ENCODE measurements at places on chromosomes 11 and 22. TPM values are rescaled to one million over a fixed set of nuclear protein-coding genes. Genes with fewer than 3 reads are reported as not detected.

GRCh38 chr11:129287920-129288319 is 87.7 kb upstream of the BARX2 start:
- H3K4me3 ChIP-seq = no peak overlapping the region
- H3K27ac ChIP-seq = no peak overlapping the region
- no peaks in the 10 kb centered on the region for H3K4me1 ChIP-seq
- no peak for DNase-seq

- H3K4me3 ChIP-seq = no peak overlapping the region
- peaks cover 81% of the 10 kb centered on the region for H3K36me3 ChIP-seq
- H3K27me3 ChIP-seq = no peaks in the 10 kb centered on the region
These were observed 61.3 kb downstream of the CABIN1 start for GRCh38 chr22:24072361-24072760.

GRCh38 chr11:8289492-8289918 is 25.8 kb upstream of the LMO1 start:
- no peak overlapping the region for H3K4me3 ChIP-seq
- no peaks in the 10 kb centered on the region for H3K36me3 ChIP-seq
- H3K27me3 ChIP-seq = peaks cover 6% of the 10 kb centered on the region
- no peaks in the 10 kb centered on the region for H3K4me1 ChIP-seq
- no peak overlapping the region for H3K27ac ChIP-seq

GRCh38 chr11:96091476-96091875 is 167.6 kb upstream of the MTMR2 start:
- no peaks in the 10 kb centered on the region for H3K27me3 ChIP-seq
- peak overlapping the region; percentile 54 for H3K27ac ChIP-seq
- DNase-seq = no peak
- no peak overlapping the region for H3K4me3 ChIP-seq
- peaks cover 4% of the 10 kb centered on the region for H3K36me3 ChIP-seq

DNA sequence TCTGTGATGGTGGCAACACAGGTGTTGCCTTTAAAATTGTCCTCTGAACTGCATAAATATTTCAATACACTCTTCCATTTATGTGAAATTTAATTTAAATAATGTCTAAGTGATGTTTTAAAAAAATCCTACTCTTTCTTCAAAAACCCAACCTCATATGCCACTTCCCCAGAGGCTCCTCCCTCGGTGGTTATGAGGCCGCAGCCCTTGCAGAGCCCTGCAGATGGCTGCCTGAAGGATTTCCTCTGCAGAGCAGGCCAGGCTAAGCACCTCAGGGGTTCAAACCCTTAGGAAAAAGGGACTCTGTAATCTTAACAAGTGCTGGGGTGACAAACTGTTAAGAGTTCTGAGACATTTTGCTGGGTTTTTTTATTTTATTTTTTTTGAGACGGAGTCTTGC is 25.2 kb downstream of the MORC2 start:
- peak overlapping the region; percentile 68 for H3K4me3 ChIP-seq
- H3K4me1 ChIP-seq = peaks cover 80% of the 10 kb centered on the region
- H3K36me3 ChIP-seq = peaks cover 14% of the 10 kb centered on the region
- peak; percentile 64 for DNase-seq

DNA sequence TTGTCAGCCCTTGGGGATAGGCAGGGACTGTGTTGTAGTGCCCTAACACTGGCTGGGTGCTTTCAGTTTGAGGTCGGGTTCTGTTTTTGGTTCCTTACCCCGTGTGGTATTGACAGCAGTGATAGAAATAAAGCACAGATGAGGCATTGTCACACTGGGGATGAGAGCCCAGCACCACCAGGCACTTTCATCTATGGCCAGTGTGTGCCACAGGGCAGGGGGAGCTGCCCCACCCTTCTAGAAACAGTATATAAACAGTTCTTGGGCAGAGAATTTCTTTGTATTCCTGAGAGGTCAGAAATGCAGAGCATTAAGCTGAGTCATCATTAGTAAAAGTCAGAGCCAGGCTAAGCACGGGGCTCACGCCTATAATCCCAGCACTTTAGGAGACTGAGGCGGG is 23.1 kb upstream of the CDC42EP2 start:
- H3K4me3 ChIP-seq = no peak overlapping the region
- H3K27me3 ChIP-seq = no peaks in the 10 kb centered on the region
- no peak for DNase-seq
- H3K36me3 ChIP-seq = peaks cover 4% of the 10 kb centered on the region
- no peak overlapping the region for H3K27ac ChIP-seq

BCO2 gene
- total RNA-seq = 1.9 TPM

NCAM1 gene
- not detected for total RNA-seq

All from naive thymus-derived CD8-positive, alpha-beta T cell (primary cell).